Bronchial smooth muscle cell (primary cell): ENCODE measurements at places on chromosomes 12 and 14. TPM values are rescaled to one million over a fixed set of nuclear protein-coding genes. Genes with fewer than 3 reads are reported as not detected.

TAS2R9 gene
- 0.09 and 0.16 TPM in 2 replicates for total RNA-seq

WSCD2 gene
- not detected in 2 replicates for total RNA-seq

KLHDC2 gene
- 115 and 118 TPM in 2 replicates for total RNA-seq

PRB2 gene
- not detected in 2 replicates for total RNA-seq

PTHLH gene
- 0.17 and 0.47 TPM in 2 replicates for total RNA-seq

AKAP5 gene
- under 0.01 and 0.09 TPM in 2 replicates for total RNA-seq

GUCY2C gene
- under 0.01 TPM in 1 of 2 replicates, not detected in the other for total RNA-seq

ASCL1 gene
- total RNA-seq = not detected in 2 replicates

PLXNC1 gene
- total RNA-seq = 6.8 and 21.1 TPM in 2 replicates

PIWIL1 gene
- not detected in 2 replicates for total RNA-seq

NR1H4 gene
- under 0.01 TPM in 1 of 2 replicates, not detected in the other for total RNA-seq

PTCSC3 gene
- not detected in 2 replicates for total RNA-seq

ITGA7 gene
- 2.7 and 3.8 TPM in 2 replicates for total RNA-seq

VRTN gene
- under 0.01 TPM in 1 of 2 replicates, not detected in the other for total RNA-seq

BMAL2 gene
- total RNA-seq = 8.4 and 15.4 TPM in 2 replicates

PRKD1 gene
- total RNA-seq = 8.4 and 9.5 TPM in 2 replicates

TSPAN19 gene
- total RNA-seq = under 0.01 and 0.16 TPM in 2 replicates

DNM1L gene
- 53.5 and 54.9 TPM in 2 replicates for total RNA-seq
